Testis (tissue), 5 donors: ENCODE measurements at places on chromosomes 7 and 10. TPM values are rescaled to one million over a fixed set of nuclear protein-coding genes. Genes with fewer than 3 reads are reported as not detected.

- DNase-seq, result peak; percentile 54
Measured at GRCh38 chr7:129271500-129272355, 46.9 kb downstream of the AHCYL2 start.

DNA sequence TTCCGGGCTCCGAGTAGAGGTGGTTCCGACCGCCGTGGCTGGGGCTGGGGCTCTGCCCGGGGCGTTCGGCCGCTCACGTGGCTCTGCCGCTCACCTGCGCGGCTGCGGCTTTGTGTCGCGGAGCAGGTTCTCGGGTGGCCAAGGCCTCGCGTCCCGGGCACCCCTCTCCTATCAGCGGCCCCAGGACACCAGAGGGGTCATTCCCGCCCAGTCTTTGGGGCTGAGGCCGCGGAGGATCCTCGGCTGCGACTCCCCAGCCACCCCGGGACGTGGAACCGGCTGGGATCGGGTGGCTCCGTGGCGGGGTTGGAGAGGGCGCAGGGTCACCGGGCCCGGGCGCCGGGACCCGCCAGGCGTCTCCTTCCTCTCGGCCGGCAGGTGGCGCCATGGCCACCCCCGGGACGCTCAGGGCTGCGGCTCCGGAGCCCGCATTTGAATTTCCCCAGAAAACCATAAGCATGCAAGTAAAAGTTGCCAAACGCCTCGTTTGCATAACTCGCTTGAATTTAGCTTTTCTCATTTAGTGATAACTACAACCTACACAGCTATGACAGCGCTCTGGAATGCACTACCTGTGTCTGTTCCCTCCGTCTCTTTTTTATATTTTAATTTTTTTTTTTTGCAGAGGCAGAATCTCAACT lies 1.2 kb downstream of the COL26A1 start:
- peak; percentile 63 for DNase-seq

DNA sequence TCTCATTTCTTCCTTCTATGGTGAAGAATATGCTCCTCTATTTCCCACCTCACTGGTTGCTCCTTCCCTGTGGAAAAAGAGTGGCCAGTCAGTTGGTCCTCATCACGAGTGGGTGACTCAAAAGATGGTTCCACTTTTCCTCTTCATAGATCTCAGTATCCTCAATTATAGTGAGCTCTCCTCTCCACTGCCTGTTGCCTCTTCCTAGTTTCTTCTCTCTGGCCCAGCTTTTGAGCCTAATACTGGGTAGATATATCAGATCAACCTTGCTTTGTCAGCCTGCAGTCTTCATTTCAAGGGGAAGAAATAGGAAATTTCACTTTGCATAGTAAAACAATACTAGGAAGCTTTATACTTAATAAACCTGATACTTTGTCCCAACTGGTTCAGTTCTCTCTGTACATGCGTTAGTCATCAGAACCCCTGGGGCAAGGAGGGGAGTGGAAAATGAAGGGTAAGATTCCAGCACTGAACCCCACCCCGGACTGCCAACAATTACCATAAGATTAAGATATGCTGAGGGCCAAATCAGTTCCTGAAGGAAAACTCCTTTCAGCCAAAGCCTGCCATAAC lies 15.5 kb upstream of the WNT16 start:
- DNase-seq, result no peak

DNA sequence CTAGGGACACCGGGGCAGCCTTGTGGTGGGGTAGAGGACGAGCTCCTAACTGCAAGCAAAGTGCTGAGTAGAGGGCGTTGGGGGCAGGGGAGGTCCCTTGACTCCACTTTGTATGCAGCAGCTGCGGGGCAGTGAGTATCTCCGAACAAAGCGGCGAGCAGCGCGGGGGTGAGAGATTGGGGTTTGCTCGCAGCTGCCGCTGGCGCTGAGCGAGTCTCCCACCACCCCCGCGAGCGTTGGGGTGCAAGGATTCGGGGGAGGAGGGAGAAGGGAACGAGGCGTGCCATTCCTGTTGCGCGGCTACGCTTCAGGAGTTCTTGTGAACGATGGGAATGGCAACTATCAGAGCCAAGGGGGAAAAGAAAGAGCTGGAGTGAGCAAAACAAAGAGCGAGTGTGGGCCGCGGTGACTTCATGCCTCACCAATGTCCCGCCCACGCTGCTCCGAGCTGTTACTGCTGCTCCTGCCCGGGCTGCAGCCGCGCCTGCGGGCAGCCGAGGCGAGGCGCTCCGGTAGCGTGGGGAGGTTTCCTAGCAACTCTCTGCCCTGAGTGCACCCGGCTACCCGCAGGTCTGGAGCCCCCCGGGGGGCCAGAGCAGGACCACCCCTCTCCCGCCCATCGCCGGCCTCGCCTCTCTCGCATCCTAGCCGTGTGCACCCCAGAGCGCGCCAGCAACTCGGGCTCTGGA lies at the start of gene ITGB8:
ITGB8 (plus strand) TSS at position 662 of the 689 bp plus-strand sequence. CDS start 907 bp downstream, outside the sequence.
- DNase-seq, result peak; percentile 95

DNA sequence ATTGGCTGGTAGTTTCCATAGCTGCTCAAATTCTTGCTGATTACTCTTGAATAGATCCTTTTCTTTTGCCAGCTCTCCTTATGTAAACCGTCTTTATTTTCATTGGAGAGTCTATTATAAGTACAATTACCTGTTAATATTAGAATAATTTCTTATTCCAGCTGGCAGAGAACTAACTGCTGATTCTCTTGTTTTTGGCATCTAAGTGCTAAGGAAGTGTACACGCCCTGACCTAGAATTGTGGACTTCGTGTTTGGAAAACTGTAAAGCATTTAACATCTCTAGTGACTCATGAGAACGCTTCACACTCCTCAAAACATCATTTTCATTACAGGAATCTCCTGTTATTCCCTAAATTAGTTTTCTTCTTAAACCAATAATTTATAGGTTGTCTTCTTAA lies 39.9 kb upstream of the FAM171A1 start:
- DNase-seq, result no peak

The CPED1 gene
- 7.4 TPM for polyA plus RNA-seq

DNA sequence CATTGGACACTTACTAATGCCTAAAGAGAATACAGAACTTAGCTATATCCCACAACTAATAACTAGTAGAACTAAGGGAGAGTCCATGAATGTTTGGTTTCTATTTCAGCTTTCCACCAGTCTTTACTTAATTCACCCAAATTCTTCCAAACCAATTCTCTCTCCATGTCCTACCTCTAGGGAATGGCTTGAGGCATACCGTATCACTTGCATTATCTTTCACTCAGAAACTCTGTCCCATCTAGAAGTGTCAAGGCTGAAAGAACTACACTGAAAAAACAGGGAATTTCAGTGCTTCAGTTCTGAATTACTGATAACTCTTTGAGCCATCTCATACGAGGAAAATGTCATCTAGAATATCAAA lies 758 bp downstream of the TMEM168 start:
- DNase-seq, result no peak

GRCh38 chr10:123245264-123245663 lies 91.1 kb downstream of the BUB3 start:
- DNase-seq, result no peak

DNA sequence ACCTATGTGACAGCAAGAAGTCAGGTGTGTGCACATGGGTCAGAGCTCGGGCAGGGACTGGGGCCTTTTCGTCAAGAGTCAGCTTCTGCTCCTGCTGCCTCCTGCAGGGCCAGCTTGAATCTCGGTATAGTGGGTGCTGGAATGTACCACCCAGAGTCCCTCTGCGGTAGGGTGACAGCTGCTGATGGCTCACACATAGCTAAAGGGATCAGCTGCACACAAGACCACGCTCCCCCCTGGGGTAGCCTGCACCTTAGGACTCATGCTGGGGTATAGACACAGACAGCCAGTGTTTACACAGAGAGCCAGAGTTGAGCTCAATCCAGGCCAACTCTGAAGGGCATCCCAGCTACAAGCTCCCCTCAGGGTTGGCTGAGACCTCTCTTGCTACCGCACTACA lies 14.0 kb upstream of the COL13A1 start:
- no peak for DNase-seq

DNA sequence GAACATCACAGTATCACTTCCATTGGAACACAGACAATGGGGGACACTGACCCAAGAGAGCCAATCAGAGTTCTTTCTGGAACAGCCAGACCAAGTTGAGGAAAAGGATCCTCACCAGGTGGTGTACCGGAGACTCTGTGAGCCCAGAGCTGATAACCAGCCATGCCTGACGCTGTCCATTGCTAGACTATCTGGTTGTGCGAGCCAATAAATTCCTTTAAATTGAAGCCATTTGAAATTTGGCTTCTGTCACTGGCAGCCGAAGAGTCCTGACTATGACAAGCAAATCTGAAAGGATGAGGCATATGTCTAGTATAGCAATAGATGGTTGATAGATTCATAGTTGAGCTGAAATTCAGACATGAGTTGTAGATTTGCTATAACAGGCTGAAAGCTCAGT lies 3.1 kb upstream of the LHPP start:
- no peak for DNase-seq

The TMEM273 gene
- polyA plus RNA-seq, result 8.2 TPM
